ENCODE measurements at places on chromosomes 13 and 19. TPM values are rescaled to one million over a fixed set of nuclear protein-coding genes. Genes with fewer than 3 reads are reported as not detected.

OR7D2 gene
- 0.14 TPM for total RNA-seq

DNA sequence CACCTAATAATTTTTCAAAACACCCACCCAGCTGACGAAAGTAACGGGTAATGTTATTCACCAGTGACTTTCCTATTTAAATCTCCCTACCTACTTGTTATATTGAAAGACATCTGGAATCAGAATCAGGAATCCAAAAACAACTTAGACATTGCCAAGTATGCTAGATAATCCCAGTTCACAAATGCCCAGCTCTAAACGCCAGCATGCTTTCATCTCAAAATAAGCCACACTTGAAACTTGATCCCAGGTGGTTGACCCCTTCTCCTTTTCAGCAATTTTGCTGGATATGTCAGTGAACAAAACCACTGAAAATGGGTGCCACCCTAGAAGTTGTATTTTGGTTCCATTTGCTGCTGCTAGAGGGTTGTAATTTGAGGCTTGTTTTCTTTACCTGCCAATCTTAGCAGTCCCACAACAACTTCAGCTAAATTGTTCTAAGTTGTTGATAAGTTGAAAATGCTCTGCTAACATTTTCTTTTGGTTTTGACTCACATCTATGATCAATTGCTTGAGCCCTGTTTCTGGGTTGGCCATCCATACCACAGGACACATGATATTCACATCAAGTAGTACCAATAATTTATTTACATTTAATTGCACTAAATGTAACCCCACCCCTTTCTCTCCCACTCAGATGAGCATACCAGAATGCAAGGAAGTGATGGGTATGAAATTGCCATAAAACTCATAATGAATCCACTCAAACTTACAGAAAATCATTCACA is 66.4 kb downstream of the DCT start:
- DNase-seq = no peak
- H3K27ac ChIP-seq = no peak overlapping the region
- H3K27me3 ChIP-seq = peaks cover 10% of the 10 kb centered on the region
- peaks cover 7% of the 10 kb centered on the region for H3K36me3 ChIP-seq
- no peak overlapping the region for H3K4me3 ChIP-seq

ZNF441 gene
- 4.0 TPM for total RNA-seq

- H3K4me1 ChIP-seq = no peaks in the 10 kb centered on the region
- H3K27ac ChIP-seq = no peak overlapping the region
- peaks cover 6% of the 10 kb centered on the region for H3K27me3 ChIP-seq
- H3K4me3 ChIP-seq = no peak overlapping the region
- DNase-seq = no peak
These were observed 269.4 kb upstream of the NBEA start for GRCh38 chr13:34672631-34673030.

CEACAM7 gene
- not detected for total RNA-seq

GRCh38 chr19:1864480-1865171 is 1.2 kb upstream of the KLF16 start:
- DNase-seq = peak; percentile 72
- H3K4me3 ChIP-seq = peak overlapping the region; percentile 75

ZNF154 gene
- 0.69 TPM for total RNA-seq

GJA3 gene
- total RNA-seq = 0.05 TPM

MAMSTR gene
- total RNA-seq = 0.57 TPM

DNA sequence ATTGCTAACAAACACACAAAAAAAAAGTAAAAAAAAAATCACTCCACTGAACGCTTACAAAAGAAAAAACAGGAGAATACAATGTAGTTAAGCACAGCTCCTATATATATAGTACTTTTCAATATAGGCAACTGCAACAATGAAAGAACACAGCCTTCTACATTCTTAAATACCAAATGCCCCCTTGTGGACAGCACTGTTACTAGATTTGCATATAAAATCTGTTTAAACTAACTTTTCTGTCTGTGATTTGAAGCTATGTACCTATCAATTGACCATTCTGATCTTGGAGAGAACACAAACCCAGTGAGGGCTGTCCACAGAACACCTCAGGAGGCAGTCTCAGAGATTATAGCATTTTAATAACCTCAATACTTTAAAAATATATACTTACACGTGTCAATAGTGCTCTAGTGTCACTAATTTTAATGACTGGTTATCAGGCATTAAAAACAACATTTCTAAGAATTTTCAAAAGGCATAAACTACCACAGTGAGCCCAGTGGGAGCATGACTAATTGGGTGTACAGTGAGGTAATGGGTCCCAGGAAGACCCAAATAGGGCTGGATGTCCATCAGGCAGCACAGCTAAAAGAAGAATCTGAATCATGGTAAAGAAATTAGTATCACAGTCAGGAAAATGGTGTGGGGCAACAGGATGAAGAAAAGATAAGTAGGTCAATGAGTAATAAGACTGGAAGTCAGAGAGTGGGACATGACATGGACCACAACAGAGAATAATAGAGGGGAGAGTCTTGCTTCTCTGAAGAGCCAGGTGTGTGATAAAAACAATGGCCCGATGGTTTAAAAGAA is 22.2 kb downstream of the CCDC169 start:
- H3K27ac ChIP-seq = no peak overlapping the region
- H3K4me3 ChIP-seq = no peak overlapping the region

DNA sequence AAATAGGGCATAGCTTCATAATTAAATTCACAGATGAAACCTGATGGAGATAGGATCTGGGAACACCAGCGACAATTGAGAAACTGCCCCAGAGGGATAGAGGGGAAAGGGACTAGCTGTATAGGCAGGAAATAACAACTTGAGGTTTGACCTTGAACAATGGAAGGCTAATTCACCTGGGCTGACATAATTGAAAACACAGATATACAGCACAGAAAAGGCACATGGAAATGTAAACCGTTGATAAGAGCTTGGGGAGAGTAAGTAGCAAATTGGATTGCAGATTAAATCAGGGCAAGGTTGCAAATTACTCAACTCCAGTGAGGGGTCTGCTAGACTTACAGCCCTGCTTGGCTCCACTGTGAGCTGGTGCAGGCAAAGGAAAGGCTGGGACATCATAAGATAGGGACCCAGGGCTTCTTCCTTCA is 246.7 kb downstream of the DLEU7 start:
- H3K4me3 ChIP-seq = no peak overlapping the region
- H3K27ac ChIP-seq = no peak overlapping the region
- H3K27me3 ChIP-seq = no peaks in the 10 kb centered on the region
- H3K36me3 ChIP-seq = no peaks in the 10 kb centered on the region
- H3K4me1 ChIP-seq = peaks cover 30% of the 10 kb centered on the region

SMG9 gene
- total RNA-seq = 103 TPM

GRCh38 chr13:75812751-75813181 is 176.6 kb downstream of the LMO7 start:
- H3K27ac ChIP-seq = no peak overlapping the region
- H3K4me1 ChIP-seq = no peaks in the 10 kb centered on the region
- no peak overlapping the region for H3K4me3 ChIP-seq
- no peaks in the 10 kb centered on the region for H3K27me3 ChIP-seq
- no peak for DNase-seq

- no peaks in the 10 kb centered on the region for H3K27me3 ChIP-seq
- no peaks in the 10 kb centered on the region for H3K36me3 ChIP-seq
- no peak overlapping the region for H3K27ac ChIP-seq
- peak; percentile 81 for DNase-seq
These were observed 11.6 kb upstream of the NFIX start for GRCh38 chr19:12983542-12984142.

ZMYM2 gene
- total RNA-seq = 42.9 TPM

GDF15 gene
- total RNA-seq = 0.20 TPM

DNA sequence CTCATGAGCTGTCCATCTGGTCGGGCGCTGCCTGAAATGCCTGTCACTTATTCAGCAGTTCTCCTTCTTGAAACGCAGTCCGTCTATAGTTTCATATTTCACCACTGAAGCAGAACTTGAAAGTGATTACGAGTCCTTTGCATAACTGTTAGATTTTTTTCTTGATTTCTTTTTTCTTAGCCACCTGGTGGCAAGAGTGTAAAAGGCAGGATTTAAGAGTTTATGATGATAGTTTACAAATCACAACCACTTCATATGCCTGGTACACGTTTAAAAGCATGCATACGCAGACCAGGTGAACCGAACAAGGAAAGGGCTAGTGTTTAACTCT is 45.8 kb downstream of the GGACT start:
- peak; percentile 12 for DNase-seq
- H3K27me3 ChIP-seq = no peaks in the 10 kb centered on the region
- H3K4me1 ChIP-seq = peaks cover 27% of the 10 kb centered on the region
- H3K36me3 ChIP-seq = no peaks in the 10 kb centered on the region
- no peak overlapping the region for H3K4me3 ChIP-seq

DNA sequence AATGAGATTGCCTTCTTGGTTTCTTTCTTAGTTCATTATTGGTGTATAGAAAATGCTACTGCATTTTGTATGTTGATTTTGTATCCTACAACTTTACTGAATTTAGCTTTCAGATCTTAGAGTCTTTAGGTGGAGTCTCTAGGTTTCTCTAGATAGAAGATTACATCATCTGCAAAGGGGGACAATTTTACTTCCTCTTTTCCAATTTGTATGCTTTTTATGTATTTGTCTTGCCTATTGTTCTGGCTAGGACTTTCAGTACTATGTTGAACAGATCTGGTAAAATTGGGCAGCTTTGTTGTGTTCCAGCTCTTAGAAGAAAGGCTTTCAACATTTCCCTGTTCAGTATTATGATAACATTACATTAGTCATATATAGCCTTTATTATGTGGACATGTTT is 101.0 kb upstream of the SPRY2 start:
- no peak for DNase-seq
- H3K4me1 ChIP-seq = no peaks in the 10 kb centered on the region
- no peaks in the 10 kb centered on the region for H3K27me3 ChIP-seq
- no peak overlapping the region for H3K27ac ChIP-seq
- no peaks in the 10 kb centered on the region for H3K36me3 ChIP-seq
- no peak overlapping the region for H3K4me3 ChIP-seq

- no peak for DNase-seq
- no peak overlapping the region for H3K4me3 ChIP-seq
- no peaks in the 10 kb centered on the region for H3K27me3 ChIP-seq
These were observed 194.7 kb downstream of the ABCC4 start for GRCh38 chr13:95106562-95106961.

DNA sequence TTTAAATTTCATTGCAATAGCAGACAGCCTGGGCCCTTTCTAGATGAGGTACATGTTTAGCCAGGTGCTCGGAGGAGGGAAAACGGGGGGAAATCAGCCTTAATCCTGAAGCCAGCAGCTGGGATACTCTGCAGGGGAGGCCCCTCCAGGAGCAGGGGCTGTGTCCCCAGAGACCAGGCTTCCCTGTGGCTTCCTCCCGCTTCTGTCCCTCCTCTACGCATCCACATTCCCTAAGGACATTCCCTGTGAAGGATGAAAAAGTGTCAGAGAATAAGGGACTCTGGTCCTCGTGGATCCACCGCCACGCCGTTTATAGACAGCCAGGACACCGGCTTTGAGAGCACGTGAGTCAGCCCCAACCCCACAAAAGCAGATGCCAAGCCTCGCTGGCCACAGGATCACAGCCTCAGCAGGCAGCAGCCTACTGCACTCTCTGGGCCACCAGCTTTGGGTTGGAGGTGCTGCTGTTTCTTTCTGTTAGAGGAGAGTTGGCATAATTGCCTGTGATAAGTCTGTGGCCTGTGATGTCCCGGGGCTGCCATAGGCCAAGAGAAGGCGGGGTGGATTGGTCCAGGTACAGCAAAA is 36.7 kb upstream of the RANBP3 start:
- no peak overlapping the region for H3K27ac ChIP-seq
- H3K4me3 ChIP-seq = no peak overlapping the region
- no peaks in the 10 kb centered on the region for H3K4me1 ChIP-seq
- H3K36me3 ChIP-seq = no peaks in the 10 kb centered on the region

DNA sequence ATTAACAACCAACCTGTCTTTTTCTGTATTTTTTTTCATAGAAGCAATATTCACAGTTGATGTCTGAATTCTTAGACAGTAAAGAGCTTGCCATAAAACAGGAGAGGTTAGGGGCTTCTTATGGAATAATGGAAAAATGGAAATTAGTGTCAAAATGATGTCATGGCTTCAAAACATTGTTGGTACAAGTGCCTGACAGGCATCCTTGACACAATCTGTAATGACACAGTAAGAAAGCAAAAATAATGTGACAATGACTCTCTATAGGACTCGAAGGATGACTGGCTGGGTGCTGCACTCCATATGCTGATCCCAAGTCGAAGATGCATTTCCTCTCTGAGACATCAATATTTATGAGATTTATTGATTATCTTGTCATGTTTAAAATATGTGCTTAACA is 205.3 kb upstream of the DACH1 start:
- no peaks in the 10 kb centered on the region for H3K36me3 ChIP-seq
- no peak for DNase-seq
- no peaks in the 10 kb centered on the region for H3K27me3 ChIP-seq
- H3K4me1 ChIP-seq = no peaks in the 10 kb centered on the region

TEX101 gene
- total RNA-seq = not detected

GRCh38 chr13:114032126-114032799 is 58.4 kb upstream of the C13orf46 start:
- no peak overlapping the region for H3K27ac ChIP-seq
- H3K4me3 ChIP-seq = no peak overlapping the region

DNA sequence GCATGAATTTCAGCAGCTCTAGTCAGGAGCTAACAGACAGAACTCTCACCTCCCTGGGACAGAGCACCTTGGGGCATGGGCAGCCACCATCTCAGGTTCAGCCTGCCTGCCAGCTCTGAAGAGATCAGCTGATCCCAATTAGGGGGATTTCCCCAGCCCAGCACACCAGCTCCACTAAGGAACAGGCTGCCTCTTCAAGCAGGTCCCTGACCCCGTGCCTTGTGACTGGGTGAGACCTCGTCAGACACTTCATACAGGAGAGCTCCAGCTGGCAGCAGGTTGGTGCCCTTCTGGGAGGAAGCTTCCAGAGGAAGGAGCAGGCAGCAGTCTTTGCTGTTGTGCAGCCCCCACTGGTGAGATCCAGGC is 84.5 kb upstream of the UFM1 start:
- H3K27me3 ChIP-seq = peaks cover 2% of the 10 kb centered on the region
- no peaks in the 10 kb centered on the region for H3K36me3 ChIP-seq
- H3K27ac ChIP-seq = no peak overlapping the region
- DNase-seq = no peak
- H3K4me1 ChIP-seq = no peaks in the 10 kb centered on the region

S1PR4 gene
- total RNA-seq = 22.4 TPM

TEKTIP1 gene
- 2.1 TPM for total RNA-seq

DNA sequence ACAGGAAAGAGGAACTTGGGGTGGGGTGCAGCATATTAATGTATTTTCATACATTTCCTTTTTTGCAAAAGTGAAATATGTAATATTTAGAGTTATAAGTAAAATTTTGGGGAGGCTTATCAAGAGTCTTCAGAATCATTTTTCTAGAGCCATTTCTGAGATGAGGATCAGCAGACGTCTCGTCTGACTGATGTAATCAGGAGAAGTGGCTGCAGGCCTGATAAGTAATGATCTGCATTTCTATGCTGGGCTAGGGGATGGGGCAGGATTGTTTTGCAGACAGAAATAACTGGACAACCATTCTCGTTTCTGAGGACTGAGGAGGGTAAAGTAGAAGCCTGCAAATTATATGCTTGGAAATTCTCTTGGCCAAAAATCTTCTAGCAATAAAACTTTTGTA is 89.2 kb upstream of the ARGLU1 start:
- H3K4me1 ChIP-seq = no peaks in the 10 kb centered on the region
- no peak overlapping the region for H3K4me3 ChIP-seq
- no peak for DNase-seq
- H3K27me3 ChIP-seq = peaks cover 7% of the 10 kb centered on the region
- no peak overlapping the region for H3K27ac ChIP-seq
- H3K36me3 ChIP-seq = no peaks in the 10 kb centered on the region

GNG7 gene
- 1.1 TPM for total RNA-seq

CDX2 gene
- total RNA-seq = not detected

All from activated naive CD4-positive, alpha-beta T cell treated with anti-CD3 and anti-CD28 coated beads for 36 hours (primary cell).